ENCODE measurements at places on chromosomes 3 and 15.

DNA sequence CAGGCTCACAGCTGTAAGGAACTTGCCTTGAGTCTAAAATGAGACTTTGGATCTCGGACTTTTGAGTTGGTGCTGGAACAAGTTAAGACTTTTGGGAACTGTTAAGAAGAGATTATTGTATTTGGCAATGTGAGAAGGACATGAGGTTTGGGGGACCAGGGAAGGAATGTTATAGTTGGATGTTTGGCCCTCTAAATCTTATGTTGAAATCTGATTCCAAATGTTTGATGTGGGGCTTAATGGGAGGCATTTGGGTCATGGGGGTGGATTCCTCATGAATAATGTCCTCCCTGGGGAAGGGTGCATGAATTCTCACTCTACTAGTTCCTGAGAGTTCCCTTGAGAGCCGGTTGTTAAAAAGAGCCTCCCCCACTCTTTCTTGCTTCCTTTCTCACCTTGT, 18.5 kb upstream of the CHCHD6 start:
- DNase-seq: no peak

- DNase-seq: no peak
Observed at GRCh38 chr3:62839748-62840147, 35.5 kb downstream of the CADPS start.

- no peak for DNase-seq
Observed at GRCh38 chr15:52317022-52317421, 21.4 kb upstream of the MYO5C start.

GRCh38 chr3:156525808-156526207, 29.1 kb downstream of the SSR3 start:
- DNase-seq: no peak

DNA sequence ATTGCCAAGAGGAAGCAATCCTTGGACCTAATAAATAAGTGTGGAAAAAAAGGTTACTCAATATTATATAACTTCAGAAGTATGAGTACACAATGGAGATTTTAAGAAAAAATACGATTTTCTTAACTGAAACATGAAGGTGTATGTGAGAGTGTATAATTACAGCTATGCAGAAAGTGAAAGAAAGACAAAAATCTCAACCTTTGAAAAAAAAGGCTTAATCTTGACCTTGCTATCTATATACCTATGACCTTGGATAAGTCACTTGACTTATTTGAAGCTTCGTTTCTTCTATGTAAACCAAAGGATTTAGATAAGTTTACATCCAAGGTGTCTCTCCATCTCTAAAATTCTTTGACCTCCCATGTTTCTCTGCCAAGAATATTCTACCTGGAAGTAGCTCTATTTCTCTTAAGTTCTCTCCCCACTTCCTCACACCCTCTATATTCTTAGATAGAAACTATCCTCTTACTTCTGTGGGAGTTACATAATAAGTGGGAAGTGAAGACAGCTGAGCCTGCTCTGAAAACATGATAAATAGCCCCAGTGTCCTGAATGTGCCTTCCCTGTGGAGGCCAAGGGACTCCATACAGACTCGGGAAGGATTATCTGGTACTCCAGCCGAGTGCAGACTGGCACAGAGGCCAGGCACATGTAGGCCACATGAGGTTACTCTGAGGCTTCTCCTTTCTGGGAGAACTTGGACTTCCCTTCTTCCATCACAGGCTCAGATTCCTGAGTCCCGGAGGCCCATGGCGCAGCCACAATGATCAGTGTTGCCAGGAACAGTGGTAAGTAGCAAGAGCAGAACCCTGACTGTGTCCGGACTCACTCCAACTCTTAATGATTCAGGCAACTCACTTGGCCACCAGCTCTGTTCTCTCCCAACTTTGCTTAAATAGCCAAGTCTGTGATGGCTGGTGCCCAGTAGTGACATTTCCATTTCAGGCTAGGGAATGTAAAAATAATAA, 166.8 kb upstream of the COL8A1 start:
- peak; percentile 68 for DNase-seq

DNA sequence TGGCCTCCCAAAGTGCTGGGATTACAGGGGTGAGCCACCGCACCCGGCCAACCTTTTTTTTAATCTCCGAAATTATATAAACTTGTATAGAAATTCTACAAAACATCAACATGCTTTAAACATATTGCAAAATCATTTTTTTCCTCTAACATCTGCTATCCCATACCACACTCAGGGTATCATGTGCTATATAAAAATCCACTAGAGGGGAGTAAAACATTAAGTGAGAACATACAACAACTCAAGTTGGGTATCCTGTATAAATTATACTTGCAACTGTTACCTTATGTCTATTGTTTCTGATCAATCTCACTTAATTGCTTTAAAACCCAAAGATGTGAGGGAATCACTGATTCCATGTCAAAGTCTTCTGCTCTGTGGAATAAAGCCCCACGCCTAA, 71.9 kb upstream of the FBN1 start:
- no peak for DNase-seq
